ENCODE measurements at places on chromosomes 11 and 22.
A peak's percentile ranks its signal among the peaks of the same experiment; 100 is the strongest.

- no peak for DNase-seq
These were observed at the start of gene TRIM6 for GRCh38 chr11:5596607-5597201. TRIM6 (plus strand) TSS chr11:5596637; CDS start chr11:5596898, 261 bp downstream.

GRCh38 chr11:121414141-121414913 lies 37.8 kb upstream of the SORL1 start:
- no peak for DNase-seq

DNA sequence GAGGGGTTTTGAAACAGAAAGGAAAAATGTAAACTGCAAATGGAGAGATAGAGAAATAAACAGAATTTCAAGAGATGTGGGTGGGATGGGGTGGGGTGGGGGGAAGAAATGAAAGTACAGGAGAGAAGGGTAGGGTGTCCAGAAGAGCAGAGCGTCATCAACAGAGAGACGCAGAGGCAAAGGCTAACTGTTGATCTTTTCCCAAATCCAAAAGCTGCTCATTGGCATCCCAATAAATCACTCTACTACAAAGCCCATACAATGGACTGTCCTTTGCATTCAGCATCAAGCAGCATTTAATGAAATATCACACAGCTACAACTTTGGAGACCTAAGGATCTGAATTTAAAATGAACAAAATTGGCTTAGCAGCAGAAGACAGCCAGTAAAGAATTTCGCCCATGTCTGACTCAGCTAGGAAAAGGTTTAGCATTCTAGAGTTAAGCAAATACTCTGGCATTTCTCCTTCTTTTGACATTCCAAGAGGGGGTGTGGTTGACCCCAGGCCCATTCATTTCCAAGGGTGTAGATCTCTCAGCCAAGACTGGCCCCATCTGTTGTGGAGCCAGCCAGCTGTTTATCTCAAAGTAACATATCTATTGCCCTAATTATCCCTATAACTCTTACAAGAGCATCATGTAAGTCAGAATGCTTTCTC lies 1.5 kb downstream of the RAB30 start:
- DNase-seq = no peak

- DNase-seq = peak; percentile 23
These were observed 29.4 kb upstream of the SLN start for GRCh38 chr11:107741044-107741823.

- no peak for DNase-seq
These were observed 41.8 kb downstream of the ENTHD1 start for GRCh38 chr22:39851606-39852315.

GRCh38 chr11:17612221-17613188 lies 65.4 kb downstream of the OTOG start:
- DNase-seq = no peak

DNA sequence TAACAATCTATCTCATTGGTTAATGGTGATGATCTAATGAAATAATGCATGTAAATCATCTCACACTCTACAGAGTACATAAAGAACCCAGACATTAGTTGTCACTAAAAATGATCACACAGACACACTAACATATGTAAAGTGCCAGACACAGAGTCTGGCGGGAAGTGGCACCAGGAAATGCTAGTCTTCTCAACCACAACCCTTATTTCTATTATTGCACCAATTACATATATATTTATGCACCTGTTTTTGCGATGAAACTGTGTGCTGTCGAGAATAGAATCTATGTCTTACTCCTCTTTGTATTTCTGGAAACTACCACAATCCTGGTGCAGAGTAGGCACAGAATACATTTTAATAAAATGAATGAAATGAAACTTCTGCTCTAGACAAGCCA lies 25.9 kb upstream of the POU2AF3 start:
- peak; percentile 85 for DNase-seq

GRCh38 chr11:46335271-46335670 lies 12.0 kb upstream of the DGKZ start:
- DNase-seq = no peak

DNA sequence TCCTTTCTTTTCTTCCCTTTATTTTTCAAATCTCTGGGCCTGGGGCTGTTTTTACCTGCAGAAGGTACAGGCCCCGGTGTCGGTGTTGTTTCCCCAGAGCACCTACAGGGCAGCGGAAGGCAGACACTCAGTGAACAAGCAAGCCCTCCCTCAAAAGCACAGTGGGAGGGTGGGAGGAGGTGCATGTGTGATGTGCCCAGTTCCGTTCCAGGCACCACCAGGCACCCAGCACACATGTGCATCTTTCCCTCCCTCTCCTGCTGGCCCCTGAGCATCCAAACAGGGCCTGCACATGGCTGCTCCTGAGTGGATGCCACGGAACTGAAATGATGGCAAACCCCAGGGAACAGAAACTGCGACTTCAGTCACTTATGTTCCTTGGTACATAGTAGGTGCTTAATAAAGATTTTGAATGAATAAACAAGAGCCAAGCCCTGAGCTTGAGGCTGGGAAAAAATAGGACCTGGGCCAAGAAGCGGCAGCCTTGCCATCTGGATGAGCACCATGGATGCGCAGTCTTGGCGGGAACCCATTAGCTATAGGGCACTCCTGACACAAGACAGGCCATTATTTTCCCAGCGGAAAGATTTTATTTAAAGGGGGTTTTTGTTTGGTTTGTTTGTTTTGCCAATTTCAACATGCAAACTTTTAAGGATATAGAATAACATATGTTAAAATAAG lies 47.8 kb downstream of the ARRB1 start:
- no peak for DNase-seq

DNA sequence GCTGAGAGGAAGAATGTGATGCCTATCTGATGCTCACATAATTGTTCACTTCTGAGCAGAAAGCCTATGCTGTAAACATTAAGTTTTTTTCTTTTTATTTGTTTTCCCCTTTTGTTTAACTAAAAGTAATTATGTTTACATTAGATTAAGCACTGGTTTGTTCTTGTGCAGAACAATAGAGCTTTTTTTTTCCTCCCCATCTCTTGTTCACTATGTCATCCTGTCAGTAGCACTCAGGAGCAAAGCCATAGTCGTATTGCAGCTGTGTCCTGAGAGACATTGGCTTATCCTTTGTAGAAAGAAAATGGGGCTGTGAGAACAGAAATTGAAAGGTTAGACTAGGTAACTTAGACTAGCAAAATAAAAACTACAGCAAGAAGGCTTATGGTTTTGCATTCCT lies 301.8 kb upstream of the RAG2 start:
- no peak for DNase-seq

DNA sequence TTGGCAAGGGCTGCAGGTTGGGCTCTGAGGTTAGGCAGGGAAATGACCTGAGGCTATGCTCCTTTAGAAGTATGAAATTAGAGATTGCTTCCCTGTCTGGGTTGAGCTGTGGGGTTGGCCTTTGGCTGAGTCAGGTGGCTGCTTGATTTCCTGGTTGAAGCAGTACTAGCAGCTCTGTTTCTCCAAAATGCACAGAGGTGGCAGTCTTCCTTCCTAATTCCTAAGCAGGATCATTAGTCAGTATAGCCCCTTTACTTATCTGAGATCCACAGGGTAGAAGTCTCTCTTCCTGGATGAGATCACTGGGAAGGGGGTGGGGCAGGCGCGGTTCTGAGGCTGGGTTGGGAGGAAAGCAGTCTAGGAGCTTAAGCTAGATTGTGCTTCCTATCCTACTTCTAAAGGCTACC lies 1917.5 kb downstream of the LRRC4C start:
- DNase-seq = no peak

GRCh38 chr11:133832096-133832990 lies 13.0 kb downstream of the SPATA19 start:
- DNase-seq = no peak

DNA sequence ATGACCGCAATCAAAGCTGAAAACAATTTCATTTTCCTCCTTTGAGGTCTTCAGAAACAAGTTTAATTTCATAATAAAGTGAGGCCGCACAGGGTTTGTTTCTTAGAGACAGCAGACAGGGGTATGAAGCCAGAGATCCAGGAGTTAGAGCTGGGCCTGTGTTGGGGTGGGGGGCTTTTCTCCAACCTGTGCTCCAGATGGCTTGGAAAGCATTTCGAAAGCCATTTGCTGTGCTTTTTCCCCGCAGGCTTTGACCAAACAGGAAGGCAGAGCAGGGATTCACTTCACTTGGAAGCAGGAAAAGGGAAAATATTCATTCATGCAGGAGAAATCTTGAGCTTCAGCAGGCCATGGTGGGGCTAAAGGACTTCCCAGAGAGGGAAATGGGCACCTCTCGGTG lies 617.4 kb downstream of the SOX6 start:
- DNase-seq = no peak

GRCh38 chr11:111723595-111723994 lies 42.6 kb downstream of the PPP2R1B start:
- no peak for DNase-seq

Data from MM.1S (cell line).